ENCODE measurements at places on chromosomes 5 and 9.

DNA sequence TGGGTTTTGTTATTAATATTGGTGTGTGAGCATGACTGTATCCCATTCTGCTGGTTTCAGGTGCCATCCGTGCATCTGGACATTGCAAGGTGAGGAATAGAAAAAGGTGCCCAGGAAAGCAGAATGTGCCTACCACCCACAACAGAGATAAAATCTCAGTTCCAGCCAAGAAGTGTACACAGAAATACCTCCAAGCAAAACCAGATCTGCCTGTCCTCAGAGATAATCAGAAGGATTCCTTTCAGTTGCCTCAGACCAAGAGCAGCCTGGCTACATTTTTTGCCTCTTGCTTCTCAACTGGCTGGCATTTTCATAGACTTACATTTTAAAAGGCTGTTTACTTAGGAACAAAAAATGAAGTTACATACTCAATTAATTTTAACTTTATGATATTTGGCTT, 12.1 kb upstream of the ABLIM3 start:
- DNase-seq, result no peak

DNA sequence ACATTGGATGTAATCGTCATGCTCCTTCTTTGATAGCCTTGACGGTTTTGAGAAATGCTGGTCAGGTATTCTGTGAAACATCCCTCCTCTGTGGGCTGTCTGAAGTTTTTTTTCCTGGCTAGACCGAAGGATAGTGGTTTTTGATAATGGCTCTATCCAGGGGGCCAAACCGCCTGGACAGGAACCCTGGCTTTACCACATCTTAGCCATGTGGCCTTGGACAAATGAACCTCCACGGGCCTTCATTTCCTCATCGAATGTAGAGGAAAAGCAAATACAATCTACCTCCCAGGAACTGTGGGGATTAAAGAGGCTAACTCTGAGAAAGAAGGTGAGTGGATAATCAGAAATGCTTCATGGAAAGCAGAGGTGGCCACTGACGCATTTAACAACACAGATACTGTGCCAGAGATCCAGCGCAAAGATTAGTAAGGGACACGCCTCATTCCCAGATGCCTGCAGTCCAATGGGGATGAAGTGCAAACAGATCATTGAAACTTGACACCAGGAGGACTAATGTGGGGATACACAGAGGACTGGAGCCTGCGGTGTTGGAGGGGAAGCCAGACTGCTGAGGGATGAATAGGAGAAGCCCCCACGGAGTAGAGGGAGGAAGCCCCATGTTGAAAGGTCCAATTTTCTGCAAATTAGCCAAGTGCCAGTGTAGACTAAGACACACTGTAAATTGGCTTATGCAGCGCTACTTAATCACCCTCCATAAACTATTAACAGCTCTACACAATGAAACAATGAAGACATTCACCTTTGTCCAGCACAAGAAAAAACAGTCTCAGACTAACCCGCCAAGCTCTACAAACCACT, 41.6 kb downstream of the MYO10 start:
- no peak for DNase-seq

- no peak for DNase-seq
Measured at GRCh38 chr5:128436749-128437188, 101.3 kb downstream of the FBN2 start.

GRCh38 chr5:55724281-55724680, 12.2 kb upstream of the SLC38A9 start:
- no peak for DNase-seq

- peak; percentile 75 for DNase-seq
Measured at GRCh38 chr9:137445275-137445807, 4.2 kb upstream of the ENTPD8 start.

DNA sequence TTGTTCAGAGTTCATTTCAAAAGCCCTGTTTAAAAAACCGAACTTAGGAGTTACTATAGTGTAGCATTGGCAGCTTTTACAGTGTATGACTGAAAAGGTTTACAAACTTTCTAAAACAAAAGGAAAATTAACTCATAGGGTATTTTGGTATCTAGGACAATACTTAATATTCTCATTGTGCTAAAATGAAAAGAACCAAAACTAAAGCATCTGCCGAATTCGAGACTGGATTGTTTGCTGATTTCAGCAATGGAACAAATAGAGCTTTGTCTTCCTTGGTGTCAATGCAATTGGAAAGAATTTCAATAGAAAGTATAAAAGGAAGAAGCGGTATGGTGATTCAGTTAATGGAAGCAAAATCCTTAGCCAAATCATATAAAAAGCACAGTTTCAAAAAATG, 254.1 kb downstream of the SLF1 start:
- DNase-seq, result no peak

DNA sequence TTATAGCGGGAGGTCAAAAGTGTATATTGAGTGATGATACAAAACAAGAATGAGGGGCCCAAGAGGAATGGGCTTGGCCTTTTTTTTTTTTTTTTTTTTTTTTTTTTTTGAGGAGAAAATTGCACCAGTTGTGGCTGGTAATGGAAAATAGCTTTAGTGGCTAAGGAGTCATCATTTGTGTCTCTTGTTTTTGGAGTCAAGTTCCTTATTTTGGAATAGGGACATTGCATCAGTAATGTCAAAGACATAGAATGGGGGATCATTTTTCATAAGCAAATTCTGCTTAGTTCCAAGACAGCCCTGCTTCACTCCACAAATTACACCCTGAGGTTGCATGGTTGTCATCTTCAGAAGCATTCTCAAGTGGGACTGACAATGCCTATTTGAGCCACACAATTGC, 137.4 kb downstream of the STK32A start:
- no peak for DNase-seq

DNA sequence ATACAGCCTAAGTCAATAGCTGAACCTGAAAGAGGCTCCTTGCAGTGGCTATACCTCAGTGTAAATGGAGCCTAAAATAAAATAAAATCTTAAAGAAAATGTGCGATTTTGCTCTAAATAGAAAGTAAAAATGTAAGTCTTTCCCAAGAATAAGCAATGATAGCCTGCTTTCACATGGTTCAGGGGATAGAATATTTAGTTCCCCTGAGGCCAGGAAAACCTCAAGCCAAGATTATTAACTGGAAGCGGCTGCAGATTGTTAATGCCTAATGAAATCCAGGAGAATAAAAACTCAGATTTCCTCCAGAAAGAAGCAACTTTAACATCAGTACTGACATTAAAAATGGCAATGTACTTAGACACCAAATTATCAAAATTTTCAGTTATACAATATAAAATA, 463.7 kb downstream of the CYLC2 start:
- no peak for DNase-seq

- DNase-seq, result no peak
Measured at GRCh38 chr5:138699482-138699881, 53.7 kb upstream of the CTNNA1 start.

DNA sequence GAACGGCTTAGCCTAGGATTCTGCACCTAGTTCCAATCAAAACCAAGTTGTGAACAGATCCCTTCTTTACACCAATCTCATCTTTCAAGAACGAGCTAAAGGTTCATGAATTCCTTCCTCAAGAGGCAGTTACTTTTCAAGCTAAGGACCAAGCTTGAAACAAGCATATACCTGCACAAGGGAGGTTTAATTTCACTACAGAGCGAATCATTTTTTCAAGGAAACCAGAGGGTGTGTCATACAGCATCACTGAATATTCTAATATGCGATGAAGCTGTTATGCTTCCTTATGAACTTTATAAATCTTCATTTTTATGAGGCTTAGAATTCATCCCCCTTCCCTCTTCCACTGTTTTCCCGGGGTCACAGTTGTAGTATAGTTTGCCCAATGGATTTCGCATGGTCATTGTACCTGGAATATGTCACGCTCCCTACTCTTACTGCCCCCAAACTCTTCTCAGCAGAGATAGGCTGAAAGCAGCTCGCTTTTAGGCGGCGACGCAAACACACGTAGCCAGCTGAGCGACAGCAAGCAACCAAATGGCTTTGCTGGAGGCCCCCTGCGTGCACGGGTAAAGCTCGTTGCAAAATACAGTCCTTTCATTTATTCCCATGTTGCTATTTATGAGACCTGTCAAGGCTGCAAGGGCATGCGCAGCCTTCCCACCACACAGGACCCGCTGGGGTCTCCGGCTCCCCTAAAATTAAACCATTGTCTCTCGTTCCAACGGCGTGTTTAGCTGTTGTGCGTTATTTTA, 832 bp downstream of the LMBRD2 start:
- peak; percentile 72 for DNase-seq

Measured in OCI-LY7 (cell line).